AG20443 (cell line): ENCODE measurements at places on chromosomes 3 and 15.

DNA sequence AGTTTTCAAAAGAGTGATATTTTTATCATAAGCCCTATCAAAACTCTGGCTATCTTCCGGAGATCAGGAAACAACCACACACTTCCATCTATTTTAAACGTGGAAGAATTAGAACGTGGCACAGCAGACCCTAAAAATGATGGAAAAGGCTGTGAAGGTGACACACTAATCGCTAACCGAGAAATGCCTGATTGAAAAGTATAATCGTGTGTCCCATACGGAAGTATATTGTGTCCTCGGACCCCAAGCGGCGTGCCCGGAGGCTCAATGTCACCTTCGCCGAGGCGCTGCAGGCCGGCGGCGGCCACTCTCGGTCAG is 642 bp downstream of the COX5A start:
- no peak for DNase-seq

DNA sequence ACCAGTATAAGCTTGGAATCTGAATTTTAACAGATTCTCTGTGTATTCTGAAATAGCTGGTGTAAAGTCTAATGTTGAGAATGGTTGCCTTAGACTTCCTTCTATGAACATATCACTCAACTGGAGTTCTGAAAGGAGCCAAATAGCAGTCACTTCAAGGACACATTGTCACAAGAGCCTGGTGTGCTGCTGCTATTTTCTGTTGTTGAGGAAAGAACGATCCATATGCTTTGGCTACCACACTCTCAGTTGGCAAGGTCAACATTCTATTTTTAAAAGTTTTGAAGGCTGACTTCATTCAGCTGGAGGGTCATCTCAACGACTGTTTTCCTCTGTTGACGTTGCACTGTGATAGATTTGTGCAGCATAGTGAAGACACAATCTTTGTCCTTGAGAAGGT is 248.7 kb downstream of the TUSC7 start:
- DNase-seq = no peak

DNA sequence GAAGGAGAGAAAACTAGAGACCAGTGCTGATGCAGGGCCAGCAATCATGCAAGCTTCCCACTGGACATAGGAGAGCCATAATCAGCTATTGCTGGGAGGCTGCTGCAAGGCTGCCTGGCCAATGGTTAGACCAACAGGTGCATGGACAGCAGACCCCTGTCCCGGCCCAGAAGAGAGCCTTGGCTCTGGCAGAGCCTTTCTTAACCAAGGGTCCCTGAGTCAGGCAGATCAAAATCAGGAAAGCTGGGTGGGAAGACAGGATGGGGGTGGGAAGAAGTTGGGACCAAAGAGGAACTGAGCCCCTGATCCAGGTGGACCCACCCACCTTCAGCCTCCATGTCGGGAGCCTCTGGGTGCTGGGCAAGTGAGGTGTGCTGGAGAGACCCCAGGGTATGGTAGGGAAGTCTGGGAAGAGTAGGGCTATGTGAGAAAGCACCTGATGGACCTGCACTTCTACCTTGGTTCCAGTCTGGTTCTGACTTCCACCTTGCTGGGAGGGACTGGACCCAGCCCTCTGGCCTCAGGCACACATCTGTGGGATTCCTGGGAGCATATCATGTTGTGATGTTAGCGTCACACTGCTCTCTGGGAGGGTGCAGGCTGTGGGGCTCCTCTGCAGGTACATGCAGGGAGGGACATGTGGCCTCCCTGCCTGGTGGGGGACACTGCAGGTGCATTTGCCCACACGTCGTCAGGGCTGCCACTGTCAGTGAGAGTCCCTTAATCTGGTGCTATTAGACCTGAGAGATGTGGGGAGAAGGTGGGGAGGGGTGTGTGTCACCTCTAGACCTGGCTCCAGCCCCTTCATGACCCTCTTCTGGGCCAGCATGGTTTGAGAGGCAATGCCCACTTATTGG is 24.7 kb downstream of the KY start:
- DNase-seq = no peak

DNA sequence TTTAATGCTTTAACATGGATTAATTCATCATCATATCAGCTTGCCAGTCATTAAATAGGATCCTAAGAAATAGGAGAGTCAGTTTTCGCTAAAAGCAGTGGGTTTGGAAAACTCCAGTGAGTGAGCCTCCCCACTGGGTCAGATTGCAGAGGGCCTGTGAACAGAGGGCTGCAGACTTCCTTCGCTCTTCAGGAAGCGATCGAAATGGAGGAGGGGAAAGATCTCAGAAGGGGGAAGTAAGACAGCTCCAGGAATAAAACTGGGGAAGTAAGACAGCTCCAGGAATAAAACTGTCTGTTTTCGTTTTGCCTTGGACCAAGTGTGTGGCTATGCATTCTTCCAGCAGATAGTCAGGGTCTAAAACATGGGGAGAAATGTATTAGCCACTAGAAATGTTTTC is 124.8 kb upstream of the C15orf61 start:
- DNase-seq = no peak

DNA sequence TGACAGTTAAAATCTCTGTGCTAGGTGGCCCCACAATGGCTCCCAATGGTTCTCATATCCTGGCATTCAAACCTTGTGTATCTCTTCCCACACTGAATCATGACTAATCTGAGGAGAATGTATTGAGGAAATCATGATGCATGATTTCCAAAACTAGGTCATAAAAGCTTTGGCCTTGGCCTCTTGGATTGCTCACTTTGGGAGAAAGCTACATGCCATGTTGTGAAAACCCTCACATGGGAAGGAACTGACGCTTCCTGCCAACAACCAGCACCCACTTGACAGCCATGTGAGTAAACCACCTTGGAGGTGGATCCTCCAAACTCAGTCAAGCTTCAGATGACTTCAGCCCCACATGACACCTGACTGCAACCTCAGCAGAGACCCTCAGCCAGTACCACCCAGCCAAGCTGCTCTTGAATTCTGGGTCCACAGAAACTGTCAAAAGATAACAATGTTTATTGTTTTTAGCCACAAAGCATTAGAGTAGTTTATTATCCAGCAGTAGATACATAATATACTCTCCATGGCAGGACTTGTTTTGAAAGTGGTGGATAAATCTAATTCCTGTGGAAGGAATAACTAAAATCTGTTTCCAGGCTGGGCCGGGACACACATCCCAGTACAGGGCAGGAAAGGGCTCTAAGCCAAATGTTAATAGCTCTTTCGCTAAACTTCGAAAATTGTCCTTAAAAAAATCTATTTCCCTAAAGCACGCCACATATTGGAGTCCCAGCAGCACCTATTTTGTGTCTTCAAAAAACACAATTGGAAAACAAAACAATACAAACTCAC is 1.0 kb upstream of the ZNF620 start:
- peak; percentile 85 for DNase-seq

GRCh38 chr3:16848007-16848406 is 36.7 kb upstream of the PLCL2 start:
- DNase-seq = no peak

- no peak for DNase-seq
Observed at GRCh38 chr3:140004271-140004670, 69.3 kb downstream of the CLSTN2 start.

GRCh38 chr15:37078566-37078965 is 21.8 kb downstream of the MEIS2 start:
- no peak for DNase-seq

DNA sequence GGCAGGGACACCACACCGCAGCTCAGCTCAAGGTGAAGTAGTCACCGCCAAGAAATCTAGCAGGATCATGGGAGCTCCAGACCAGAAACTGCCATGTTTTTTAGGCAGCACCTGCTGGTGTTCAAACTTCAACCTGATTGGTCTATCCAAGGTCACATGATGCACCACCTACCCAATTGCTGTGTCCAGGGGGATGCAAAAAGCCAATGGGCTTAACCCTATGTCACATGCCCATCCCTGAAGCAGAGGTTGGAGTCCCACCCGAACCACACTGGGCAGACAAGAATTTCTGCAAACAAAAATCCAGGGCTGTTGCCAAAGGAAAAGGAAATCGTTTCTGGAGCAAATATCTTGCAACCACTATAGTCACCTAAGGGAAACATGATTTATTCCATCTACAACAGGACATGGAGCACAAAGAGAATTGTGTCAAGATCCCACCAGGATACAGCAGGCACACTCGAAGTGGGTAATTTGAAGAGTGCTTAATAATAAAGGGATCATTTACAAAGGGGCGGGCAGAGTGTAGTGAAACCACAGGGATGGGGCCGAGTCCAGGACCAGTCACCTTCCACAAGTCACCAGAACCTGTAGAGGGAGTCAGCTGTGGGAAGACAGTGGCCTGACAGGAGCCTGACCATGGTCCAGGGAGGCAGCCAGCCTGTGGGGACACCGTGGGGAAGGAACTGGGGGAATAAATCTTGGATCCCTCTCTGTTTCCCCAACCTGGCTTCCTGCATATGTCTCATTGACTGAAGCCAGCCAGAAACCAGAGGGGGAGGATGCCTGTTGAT is 34.2 kb upstream of the TSEN2 start:
- no peak for DNase-seq
